Ammon's horn (tissue), 1 donor: ENCODE measurements at places on chromosomes 3 and 15.

DNA sequence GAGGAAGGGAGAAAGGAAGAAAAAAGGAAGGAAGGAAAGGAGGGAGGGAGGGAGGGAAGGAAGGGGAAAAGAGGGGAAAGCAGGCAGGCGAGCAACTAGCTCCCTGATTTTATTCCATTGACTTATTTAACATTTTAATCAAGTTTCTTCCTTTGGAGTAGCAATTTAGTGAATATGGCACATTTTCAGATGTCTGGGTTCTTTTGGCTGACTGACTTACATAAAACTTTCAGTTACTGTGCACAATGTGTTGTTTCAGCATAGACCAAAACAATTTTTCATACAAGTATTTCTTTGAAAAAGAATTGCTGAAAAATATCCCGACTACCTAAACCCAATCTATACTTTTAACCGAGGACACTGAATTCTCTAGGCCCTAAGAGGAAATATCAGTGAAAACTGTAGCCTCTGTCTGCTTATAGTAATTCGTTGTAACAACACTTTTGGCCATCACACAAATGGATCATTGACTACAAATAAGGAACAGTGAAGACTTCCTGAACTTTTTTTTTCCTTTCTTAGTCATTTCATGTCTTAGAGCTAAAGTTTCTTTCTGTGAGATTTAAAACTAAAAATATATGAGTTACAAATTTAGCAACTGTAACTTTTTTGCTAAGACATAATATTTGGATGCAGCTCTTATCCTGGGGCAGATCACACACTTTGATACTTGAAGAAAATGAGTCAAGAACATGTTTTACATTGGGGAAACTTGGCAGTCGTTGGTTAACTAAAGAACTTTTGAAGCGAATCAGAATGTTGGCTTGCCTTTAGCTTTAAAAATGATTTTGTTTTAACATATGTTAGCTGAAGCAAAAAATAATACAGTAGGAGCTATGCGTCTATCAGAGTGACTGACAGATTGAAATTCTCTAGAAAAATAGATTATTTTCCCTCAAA is 79.6 kb downstream of the SOX2 start:
- DNase-seq = no peak

DNA sequence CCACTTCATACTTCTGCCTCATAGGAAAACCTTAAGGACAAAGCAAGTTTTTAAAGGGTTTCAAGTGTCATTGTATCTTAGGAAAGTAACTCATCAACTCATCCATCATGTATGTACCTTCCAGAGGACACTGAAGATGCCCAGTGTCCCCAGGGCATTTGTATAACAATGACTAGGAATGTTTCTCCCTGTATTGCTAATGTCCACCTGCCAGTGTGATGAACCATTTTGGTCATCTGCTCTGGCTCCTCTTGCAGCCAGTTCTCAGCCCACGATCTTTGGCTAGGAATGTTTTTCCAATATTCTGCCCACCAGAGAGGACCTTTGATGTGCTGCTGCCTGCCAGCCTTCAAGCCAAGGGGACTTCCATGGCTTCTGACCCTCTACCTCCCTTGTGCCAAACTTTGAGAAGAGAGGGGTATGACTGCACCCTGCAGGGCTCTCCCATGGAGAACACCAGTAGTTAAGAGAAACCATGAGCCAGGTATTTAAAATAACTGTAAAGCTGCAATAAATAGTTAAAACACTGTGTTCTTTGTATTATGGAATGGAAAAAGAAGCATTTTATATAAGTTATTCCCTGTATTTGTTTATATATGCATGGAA is 11.4 kb downstream of the LMOD3 start:
- no peak for DNase-seq

- no peak for DNase-seq
Measured at GRCh38 chr15:94367726-94368535, 136.6 kb downstream of the MCTP2 start.

GRCh38 chr3:52194485-52195290 is 3.3 kb upstream of the ALAS1 start:
- DNase-seq = no peak

- DNase-seq = no peak
Measured at GRCh38 chr15:69538379-69538778, 85.8 kb downstream of the RPLP1 start.

DNA sequence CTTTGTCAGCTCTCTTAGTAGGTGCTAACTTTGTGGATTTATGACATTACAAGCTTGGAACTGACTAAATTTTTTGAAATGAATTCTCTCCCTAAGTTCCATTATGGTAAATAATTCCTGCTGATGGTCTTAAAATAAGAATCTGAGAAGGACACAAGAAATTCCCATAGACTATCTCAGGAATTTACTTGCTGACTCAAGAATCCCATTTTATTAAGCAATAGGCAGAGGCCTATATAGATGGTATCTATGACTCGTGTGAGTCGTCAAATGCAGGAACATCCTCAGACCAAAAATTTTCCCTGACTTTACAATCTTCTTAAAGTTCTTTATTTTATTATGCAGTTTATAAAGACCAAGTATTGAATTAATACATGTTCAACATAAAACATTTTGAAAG is 30.7 kb upstream of the CBLB start:
- no peak for DNase-seq

DNA sequence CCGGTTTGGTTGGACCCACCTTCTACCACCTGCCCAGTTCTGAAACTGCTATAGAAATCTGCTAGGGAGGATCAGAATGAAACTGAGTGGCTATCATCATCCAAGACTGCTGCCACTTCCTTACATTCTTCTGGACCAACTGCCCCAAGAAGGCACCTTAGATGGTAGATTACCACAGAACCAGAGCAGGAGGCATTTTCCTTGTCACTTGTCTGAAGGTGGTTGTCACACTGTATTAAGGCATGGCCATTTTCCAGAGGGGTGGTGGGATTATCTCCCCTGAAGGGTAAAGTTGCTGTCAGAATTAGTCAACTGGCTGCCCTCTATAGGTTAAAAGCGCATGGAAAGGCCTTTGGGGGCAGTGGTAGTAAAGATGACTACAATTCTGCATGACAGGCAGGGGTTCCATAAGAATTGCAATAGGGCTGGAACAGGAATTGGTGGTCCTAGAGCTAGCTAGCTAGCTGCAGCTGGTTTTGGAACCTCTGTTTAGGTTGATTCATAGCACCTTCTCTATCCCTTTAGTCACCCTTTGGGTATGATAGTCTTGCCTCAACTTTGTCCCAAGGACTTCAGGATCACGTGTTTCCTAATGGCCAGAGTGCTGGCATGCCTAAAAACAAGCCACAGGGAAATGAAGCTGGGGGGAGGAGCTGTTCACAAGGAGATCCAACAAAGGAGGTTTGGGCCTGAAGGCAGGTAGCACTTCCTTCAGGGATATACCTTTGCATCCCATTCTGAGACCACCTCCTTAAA is 4.8 kb upstream of the CSPG5 start:
- no peak for DNase-seq

DNA sequence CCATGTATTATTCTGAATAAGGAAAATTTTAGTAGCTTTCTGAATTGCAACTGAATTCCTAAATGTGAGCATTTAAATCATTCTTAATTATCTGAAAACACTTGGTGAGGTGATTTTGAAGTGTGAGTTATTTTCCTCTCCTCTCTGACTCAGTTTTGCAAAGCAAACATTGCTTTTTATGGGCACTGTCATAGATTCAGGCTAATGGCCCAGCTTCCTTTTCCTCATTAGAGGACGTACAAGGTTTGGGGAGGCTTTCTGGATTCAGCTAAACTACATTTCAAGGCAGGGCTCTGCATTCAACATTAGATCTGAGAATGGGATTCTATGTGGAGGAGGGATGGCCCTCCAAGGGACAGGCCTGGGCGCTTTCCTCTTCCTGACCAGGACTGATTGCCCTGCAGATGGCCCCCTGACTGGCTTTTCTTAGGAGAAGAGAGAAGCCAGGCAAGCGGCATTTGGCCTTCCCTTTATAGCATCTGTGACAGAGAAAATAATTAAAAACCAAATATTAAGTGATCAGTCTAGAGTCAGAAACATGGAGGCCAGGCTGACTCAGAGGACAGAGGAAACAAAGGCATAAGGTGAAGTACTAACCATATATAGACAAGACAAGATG is 53.0 kb upstream of the STXBP5L start:
- no peak for DNase-seq

DNA sequence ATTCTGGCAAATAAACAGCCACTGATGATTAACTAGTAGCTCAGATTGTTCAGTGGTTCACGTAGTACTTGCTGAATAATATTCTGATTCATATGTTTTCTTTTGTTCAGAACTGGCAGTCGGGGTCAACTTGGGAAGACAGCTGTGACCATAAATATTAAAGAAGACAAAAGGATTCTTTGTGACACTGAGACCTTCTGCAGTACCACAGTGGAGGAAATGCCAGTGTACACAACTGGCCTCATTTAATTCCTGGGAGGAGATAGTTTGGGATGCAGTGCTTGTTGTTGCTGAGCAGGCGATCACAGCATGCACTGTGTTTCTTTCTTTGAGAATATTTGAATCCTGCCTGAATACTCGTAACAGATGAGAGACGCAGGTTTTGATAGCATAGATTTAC is 26.7 kb upstream of the MCF2L2 start:
- peak; percentile 87 for DNase-seq

DNA sequence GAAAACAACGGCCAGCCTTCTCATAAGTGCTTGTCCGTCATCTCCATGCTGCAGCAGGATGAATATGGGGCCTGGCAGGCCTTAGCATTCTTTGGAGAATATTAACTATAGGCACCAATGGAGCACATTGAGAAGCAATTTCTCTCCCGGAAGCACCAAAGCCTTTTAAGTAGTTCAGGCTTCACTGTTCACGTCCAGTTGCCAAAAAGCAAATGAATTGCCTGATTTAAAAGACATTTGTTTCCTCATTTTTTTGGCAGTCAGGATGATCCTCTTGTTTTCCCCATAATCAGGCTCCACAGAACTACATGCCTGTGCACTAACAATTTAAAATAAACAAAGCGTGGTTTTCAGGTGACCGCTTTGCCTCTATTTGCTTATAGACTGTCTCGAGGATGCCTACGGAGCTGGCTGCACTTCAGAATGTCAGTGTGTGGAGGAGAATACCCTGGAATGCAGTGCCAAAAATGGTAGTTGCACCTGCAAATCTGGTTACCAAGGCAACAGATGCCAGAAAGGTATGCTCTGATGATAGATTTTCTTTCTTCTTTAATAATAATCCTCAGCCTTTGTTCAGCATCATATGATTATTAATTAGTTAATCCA is 725.2 kb upstream of the GOLIM4 start:
- peak; percentile 4 for DNase-seq

- DNase-seq = no peak
Measured at GRCh38 chr3:99970198-99970597, 144.1 kb downstream of the FILIP1L start.

GRCh38 chr15:31483053-31483985 is 156.7 kb downstream of the KLF13 start:
- no peak for DNase-seq

- DNase-seq = no peak
Measured at GRCh38 chr3:159229116-159229680, 427.3 kb downstream of the MFSD1 start.

GRCh38 chr3:127750226-127751031 is 71.9 kb downstream of the MGLL start:
- DNase-seq = no peak

DNA sequence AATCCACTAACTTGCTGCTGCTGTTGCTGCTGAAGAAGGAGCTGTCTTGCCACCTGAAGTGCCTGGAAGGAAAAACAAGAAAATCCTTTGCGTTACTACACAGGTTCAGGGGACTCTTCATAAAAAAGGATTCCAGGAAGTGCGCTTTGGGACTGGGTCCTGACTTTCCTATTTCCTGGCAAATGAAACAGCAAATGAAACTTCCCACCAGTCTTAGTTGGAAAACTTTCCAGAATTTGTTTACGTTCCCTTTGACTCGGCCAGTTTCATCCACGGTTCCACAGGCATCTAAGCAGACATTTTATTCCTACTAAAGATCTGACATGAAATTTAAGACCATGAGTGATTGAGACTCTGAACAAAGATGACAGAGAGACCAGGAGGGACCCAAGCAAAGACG is 471.0 kb downstream of the FOXP1 start:
- no peak for DNase-seq

DNA sequence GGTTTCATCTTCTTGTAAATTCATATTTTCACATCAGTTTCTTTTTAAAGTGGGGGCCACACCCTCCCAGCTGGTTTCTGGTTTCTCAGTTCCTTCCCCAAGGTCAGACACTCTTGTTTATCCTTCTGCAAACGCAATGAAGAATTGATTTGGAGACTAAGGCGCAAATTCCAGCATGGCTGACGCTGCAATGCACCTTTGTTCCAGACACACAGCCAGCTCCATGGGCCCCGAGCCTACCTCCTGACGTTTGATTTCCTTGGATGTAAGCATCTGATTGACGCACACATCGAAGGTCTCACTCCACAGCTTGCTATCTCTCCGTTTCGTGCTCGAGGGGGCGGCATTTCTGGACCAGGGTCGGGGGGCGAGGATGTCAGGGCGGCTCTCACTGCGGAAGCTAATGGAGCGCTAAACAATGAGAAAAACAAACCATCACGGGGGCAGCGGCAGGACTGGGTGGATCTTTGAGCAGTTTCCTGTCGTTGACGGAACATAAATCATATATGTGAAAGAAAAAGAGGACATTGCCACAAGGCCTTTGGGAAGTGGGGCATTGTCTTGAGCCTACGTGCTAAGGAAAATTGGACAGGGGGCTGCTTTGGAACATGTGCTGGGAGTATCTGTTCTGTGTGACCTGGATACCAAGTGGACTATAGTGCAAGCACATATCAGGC is 46.9 kb downstream of the ARHGEF3 start:
- no peak for DNase-seq

- DNase-seq = no peak
Measured at GRCh38 chr15:60548101-60548500, 69.2 kb upstream of the ICE2 start.

DNA sequence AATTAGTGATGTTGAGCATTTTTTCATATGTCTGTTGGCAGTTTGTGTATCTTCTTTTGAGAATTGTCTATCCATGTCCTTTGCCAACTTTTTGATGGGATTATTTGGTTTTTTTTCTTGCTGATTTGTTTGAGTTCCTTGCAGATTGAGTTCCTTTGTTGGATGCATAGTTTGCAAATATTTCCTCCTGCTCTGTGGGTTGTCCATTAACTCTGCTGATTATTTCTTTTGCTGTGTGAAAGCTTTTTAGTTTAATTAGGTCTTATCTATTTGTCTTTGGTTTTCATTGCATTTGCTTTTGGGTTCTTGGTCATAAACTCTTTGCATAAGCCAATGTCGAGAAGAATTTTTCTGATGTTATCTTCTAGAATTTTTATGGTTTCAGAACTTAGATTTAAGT is 414.6 kb downstream of the EPHA6 start:
- no peak for DNase-seq
